ENCODE measurements at places on chromosomes 7 and 10.

GRCh38 chr7:26627891-26628341, 236.5 kb downstream of the SKAP2 start:
- no peak for DNase-seq

GRCh38 chr10:77643795-77644468, 6.3 kb upstream of the KCNMA1 start:
- no peak for DNase-seq

- DNase-seq: no peak
These were observed 8.4 kb downstream of the FAM237B start for GRCh38 chr7:90312745-90313144.

GRCh38 chr10:78913219-78914059, 155.3 kb upstream of the ZMIZ1 start:
- DNase-seq: peak; percentile 79

- no peak for DNase-seq
These were observed 140.9 kb upstream of the NPS start for GRCh38 chr10:127408112-127408710.

DNA sequence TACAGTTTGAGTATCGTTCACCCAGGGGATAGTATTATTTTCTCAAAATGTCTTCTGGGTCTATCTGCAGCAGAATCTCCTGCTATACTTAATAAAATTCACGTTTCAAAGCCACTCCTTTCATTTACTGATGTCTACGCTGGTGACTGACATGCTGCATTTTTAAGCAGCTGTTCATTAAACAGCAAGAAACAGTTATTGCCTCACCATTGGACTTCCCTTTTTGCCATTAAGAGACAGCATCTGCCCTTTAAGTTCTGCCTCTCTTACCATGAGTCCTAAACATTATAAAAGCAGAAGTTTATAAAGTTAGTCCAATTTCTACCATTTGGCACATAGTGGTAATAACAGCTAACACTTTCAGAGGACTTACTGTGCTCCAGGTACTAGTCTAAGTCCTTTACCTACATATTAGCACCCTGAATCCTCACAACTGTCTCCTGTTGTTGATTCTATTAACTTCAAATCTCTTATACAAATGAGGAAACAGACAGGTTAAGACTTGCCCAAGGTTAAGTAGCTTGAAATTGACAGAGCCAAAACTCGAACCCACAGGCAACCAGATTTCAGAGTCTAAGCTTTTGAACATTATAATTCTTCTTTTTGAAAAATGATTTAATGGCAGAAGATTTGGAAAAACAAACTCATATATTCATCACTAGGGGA, 169.5 kb downstream of the SNX13 start:
- DNase-seq: no peak

DNA sequence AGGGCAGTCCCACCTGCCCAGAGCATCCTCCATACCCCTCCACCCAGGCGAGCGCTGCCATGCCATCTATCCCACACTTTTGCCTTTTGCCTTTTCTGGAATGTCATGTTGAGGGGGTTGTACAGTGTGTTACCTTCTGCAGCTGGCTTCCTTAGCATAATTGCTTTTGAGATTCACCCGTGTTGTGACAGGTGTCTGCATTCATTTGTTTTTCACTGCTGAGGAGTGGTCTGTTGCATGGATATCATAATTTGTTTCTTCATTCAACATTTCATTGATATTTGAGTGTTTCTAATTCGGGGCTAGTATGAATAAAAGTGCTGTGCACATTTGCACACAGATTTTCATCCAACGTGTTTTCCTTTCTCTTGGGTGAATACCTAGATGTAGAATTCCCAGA, 353.9 kb downstream of the PAXIP1 start:
- DNase-seq: no peak

DNA sequence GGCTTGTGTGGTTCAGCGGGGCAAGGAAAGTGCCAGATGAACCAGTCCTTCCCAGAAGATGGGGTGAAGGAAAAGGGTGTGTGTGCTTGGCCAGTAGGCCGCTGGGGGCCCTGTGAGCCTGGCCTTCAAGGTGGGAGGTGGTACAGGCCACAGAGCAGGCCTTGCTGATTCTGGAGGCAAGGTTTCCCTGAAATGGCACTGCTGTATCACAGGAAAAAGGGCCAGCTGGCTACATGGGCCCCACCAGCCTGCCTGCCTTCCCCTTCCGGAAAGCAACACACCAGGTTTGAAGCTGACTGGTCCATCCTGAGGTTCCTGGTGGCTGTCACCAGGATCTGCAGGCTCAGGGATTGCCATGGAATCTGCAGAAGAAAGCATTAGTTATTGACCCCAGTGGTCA, 12.5 kb downstream of the MMRN2 start:
- no peak for DNase-seq

- no peak for DNase-seq
These were observed 104.0 kb downstream of the MAD1L1 start for GRCh38 chr7:2128601-2129322.

DNA sequence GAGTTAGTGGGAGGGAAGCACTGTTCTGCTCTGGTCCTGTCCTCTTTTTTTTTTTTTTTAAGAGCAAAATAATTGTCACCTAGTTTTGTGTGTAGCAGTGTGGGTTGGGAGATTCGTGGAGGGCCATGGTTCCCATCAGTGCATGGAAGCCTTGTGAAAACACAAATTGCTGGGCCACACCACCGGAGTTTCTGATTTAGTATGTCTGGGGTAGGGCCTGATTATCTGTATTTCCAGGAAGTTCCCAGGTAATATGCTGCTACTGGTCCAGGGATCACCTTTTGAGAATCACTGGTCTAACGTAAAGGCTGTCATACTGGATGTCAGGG, 191.3 kb downstream of the GATA3 start:
- no peak for DNase-seq

DNA sequence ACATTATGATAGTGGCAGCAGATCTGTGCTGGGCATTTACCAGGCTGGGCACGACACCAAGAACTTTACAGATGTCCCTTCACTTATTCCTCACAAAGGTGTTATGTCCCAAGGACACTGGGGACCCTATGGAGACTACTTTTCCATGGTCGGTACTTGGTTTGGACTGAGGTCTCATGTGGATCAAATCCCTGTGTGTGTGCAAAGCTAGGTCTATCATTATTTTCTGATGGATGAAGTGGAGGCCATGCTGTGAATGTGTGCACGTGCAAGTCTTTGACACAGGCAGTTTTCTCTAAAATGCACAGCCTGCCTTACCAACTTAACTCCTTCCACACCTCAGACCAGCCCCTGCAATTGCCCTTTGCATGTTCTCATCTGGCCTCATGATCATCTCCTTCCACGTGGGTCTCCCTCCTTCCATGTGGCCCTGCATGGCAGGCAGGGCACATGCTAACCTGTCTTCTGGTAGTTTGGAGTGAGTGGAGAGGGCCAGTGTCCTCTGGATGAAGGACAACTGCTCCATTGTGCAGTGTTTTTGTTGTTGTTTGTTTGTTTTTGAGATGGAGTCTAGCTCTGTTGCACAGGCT, 16.0 kb upstream of the ZNF273 start:
- no peak for DNase-seq

DNA sequence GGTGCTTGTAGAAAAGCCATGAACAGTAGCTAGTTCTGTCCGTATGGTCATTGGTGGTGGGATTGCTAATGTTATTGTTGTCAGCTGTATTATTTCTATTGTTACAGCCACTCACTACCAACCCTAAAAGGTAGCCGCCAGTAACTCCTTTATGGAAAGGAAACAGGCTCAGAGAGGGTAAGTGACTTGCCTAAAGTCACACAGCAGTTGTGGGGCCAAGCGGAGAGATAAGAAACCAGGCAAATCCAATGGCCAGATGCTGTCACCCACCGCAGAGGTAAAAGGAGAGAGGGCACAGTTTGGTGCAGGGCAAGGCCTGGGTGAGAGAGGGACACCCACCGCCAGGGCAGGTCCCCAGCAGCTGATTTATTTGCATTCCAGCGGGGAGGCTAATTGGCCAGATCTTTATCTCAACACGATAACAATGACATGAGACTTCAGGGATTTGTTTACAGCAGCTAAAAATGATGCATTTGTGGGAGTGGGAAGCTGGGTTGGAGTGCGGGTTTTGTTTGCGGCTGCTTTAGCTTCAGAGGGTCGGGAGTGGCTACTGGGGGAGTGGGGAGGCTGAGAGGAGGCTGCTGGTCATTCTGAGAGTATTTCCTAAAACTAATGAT, 8.6 kb upstream of the NKX2-3 start:
- DNase-seq: no peak

DNA sequence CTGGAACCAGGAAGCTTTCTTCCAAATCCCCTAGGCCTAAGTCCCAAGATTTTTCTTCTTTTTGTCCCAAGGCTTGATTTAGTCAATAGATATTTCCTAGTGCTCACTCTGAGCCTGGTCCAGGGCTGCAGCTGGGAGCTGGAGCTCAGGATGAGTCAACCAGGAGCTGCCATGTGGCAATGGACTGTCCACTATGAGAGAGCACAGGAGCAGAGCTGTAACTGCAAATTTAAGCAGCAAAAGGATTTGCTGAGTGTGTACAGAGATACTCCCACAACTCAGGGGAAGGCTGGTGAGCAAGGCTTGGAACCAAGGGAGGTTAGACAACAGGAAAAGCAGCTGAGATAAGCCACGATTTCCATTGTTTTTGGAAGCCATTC, 92.1 kb upstream of the CXCL12 start:
- no peak for DNase-seq

GRCh38 chr10:122273966-122274545, 3.0 kb downstream of the BTBD16 start:
- DNase-seq: no peak

DNA sequence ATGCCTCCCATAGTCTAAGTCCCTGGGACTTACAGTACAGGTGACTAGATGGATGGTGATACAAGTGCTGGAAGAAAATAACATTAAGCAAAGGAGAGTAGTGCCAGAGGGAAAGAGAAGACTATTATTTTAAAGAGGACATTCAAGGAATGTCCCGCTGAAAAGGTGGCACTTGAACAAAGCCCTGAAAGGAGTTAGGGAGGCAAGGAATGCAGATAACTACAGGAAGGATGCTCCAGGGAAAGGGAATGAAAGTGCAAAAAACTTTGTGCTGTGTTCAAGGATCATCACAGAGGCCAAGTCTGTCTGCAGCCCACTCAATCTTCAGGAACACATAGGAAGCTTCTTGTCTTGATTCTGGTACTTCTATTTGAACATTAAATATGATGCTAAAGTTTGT, 14.9 kb downstream of the ANKMY2 start:
- no peak for DNase-seq

GRCh38 chr7:29556405-29557195, 7.0 kb upstream of the PRR15 start:
- DNase-seq: no peak

- DNase-seq: peak; percentile 23
These were observed 8.8 kb upstream of the EPHB4 start for GRCh38 chr7:100835903-100836811.

DNA sequence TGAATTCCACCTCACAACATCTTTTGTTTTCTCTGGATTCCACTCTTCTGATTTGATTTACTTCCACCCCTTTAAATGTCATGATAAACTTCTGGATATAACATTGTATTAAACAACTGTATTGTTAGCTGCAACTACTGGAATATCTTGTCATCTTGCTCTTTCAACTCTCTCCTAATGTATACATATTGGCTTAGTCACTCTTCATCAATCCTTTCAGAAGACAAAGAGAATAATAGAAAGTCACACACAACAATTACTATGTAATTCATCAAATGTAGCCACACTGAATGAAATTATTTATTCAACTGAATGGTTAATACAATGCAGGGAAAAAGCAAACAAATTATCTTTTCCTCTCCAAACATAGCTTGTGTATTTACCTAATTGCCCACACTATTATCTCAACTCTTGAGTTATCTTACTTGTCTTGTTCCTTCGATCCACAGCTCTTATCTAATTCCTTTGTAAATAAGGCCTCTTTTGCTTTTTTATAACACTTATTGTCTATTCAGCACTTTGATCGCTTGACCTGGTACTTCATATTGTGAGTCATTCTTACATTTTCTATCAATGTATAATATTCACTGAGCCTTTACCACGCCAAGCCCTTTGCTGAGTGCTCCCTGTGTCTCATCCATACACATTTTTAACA, 16.7 kb downstream of the SEMA3A start:
- DNase-seq: no peak

- no peak for DNase-seq
These were observed 19.7 kb downstream of the UBE3C start for GRCh38 chr7:157158400-157158799.

DNA sequence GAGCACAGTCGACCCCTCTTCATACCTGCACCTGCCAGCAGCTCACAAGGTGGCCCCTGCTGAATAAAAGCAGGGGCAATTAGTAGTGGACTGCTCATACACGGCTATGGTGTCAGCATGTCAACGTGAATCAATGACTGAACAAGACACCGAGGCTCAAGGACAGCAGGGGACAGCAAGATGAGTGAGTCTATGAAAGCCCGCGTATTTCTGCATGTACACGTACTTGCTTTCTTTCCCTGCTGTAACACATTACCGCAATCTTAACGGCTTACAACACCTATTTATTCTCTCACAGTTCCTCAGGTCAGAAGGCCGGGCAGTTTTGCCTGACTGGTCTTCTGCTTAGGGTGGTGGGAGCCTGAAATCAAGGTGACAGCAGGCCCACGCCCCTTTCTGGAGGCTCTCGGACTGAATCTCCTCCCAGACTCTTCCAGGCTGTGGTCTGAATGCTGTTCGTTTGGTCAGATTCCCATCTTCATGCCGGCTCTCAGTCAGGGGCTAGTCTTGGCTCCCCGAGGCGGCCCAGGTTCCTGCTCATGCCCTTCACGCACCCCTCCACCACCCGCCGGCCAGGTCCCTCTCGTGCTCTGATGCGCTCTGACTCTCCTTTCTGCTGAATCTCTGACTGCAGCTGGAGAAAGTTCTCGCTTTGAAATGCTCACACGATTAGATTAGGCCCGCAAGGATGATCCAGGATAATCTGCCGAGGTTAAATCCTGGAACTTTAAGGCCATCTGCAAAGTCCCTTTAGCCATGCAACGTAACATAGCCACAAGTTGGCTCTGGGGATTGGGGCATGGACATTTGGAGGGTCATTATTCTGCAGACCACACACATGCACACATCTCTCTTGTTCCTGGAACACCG, 7.8 kb upstream of the PPP2R2D start:
- no peak for DNase-seq

DNA sequence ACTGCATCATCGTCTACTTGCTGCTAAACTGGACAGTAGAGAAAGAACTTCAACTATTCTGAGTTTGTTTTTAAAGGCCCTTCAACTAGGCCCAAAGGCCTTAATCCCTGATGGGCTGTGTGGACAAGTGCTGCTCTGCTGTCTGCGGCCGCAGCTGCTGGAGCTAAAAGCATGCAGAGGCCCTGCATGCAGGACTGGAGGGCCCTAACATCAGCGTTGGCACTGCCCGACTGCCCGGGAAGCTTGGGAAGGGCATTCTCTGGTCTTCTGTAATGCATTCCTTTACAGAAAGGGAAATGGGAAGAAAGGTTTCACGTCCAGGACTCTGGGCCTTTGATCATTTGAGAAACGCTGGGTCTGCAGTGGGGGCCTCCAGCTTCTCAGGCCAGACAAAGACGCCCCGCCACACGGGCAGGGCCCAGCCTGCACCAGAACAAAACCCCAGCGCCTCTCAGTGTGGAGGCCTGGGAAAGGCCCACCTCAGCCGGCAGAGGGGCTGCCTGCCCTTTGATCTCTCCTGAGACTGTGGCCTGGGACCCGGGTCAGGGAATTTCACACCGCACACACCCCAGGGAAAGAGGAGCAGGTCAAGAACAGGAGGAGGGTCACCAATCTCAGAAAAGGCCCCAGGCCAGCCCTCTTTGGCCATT, 229.3 kb downstream of the DNAJB6 start:
- no peak for DNase-seq

GRCh38 chr7:102412548-102412947, 16.4 kb downstream of the PRKRIP1 start:
- DNase-seq: no peak

Measured in frontal cortex (tissue), 4 donors.